ENCODE measurements at places on chromosomes 7 and 10.

- no peak for DNase-seq
Observed at GRCh38 chr10:72812415-72812752, 81.2 kb upstream of the OIT3 start.

DNA sequence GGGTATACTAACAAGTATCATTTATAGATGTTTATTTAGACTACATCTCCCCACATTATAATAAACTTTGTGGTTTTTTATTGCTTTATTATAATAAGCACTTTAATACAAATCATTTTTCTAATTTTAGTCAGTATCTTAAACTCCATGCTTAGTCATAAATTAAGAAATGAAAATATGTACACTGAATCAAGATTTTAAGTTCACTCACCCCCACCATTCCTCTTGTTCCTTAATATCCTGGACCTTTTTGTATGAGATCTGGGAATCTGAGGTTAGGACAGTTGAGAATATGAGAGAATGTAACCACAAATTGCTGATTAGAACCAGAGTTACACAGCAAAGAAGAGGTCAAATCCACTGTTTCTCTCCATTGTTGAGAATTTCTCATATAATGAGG is 93.6 kb upstream of the WNT16 start:
- DNase-seq, result no peak

- DNase-seq, result no peak
Observed at GRCh38 chr7:97751566-97751965, 19.7 kb downstream of the TAC1 start.

- no peak for DNase-seq
Observed at GRCh38 chr7:75652788-75653187, 86.0 kb downstream of the HIP1 start.

- no peak for DNase-seq
Observed at GRCh38 chr7:40546616-40547501, 412.1 kb downstream of the SUGCT start.

DNA sequence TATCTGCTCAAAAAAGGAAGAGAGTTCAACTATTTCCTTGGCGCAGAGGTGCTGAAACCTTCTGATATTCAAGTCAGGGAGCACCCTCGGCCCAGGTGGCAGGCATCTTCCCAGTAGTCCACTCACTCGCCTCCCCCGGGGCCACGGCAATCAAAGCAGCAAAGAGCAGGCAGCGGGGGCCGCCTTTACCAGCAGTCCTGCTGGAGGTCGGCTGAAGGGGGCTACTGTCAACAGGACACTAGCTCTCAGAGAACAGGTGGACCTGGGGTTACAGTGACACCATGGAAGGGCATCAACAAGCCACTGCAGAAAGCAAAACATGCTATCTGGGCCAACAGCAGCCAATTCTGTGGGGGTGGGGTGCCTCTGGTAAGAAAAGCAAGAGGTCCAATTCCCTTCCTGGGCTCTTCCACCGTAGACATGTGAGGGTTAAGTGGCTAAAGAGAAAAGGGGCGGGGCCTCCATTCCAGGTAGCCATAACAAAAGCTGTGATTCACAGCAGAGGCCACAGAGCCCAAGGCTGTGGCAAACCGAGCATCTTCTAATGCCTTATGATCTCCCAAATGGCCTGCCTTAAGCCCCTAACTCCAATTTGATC is 9.4 kb downstream of the FZD9 start:
- DNase-seq, result no peak

DNA sequence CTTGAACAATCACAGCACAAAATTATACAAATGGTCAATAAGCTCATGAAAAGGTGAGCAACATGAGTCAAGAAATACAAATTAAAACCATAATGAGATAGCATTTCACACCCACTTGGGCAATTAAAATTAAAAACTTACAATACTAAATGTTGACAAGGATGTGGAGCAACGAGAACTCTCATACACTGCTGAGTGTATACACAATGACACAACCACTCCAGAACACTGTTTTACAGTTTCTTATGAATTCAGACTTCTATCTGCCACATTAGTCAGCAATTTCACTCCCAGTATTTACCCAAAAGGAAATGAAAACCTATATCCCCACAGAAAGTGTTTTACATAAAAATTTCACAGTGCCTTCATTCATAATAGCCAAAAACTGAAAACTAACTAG is 31.1 kb downstream of the GDI2 start:
- DNase-seq, result no peak

DNA sequence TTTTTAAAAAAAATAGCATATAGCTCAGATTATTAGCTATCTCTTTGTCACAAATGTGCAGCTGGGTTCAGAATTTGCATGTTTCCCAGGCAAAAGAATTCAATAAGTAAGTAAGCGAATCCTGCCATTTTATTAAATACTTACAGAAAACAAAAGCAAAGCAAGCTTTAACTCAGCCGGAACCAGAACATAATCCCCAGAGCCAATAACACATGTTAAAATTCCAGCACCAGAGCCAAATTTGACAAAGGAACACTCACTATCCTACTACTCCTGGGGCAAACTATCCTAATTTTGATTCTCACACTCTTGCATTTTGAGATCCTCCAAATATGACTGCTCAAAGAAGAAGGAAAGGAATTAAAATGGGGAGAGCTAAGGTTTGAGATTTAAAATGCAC is 32.6 kb downstream of the LRRTM3 start:
- no peak for DNase-seq

- DNase-seq, result no peak
Observed at GRCh38 chr7:21414795-21415393, 13.0 kb upstream of the SP4 start.

DNA sequence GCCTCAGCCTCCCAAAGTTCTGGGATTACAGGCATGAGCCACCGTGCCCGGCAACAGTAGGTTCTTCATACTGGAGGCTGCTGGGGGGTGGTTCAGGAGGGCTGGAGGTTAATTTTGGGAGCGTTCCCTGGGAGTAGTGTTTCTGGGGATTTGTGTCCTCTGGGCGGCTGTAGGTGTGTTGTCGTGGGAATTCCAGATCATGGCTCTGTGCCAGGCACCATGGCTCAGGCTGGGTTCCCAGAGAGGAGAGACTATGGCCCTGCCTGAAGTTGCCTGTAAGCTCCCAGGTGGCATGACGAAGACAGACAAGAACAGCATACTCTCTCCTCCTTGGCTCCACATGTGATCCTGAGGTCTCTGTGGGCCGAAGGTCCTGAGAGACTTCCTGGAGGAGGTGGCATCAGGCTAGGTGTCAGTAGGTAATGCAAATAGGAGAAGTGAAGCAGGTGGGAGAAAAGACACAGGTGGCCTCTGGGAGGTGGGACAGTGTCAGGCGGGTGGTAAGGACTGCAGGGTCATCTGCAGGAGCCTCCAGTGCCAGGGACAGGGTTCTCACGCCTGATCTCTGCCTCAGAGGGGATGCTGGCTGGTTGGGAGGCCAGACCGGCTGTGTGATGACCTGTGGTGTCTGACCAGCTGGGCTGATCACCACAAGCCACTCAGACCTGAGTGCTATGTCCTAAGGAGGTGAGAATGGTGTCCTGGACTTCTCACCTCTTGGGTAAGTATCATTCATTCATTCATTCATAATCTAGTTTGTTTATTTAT is 18.7 kb downstream of the CLIP2 start:
- DNase-seq, result no peak

DNA sequence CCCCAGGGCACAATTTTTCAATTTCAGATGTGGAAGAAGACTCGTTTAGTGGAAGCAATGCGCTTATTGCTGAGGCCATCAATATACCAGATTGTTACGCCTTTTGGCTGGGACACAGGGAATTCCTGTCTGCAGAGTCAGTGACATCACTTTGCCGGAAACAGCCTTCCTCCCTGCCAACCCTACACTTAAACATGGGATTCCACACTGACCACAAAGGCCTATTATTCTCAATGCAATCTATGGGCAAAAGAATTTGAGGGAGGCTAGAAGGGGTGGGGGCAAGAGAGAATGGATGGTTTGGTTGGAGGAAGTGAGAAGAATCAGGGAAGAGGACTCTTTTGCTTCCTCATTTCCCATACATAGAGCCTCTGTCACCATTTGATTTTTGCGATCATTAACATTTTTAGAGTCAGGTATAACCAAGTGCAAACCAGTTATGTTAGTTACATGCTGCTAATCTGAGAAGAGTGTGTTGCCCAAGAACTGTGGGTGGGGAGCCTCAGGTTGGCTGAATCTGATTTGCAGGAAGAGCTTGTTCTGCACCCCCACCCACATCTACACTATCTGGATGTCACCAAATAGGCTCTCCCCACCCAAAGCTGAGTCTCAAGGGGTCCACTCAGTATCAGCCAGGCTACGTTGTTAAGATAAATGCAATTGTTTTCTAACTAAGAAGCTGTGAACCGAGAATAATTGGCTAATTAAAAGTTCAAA is 58.2 kb downstream of the ENTPD1 start:
- DNase-seq, result no peak

DNA sequence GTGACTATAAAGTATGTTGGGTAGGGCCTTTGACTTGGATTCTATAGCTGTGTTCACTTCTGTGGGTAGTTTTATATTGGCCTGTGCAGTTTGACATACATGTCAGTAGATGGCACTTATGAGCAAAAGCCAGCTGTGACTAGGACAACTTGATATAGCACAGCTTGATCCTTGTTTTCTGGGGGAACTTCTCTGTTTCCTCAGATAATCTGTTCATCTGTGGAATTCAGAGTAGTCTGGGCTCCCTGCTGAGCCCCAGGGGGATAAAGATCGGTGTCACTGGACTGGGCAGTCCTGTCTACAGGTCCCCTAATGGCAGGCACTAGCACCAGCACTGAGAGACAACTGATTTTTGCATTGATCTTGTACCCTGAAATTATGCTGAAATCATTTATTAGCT is 25.4 kb downstream of the CYP2C9 start:
- DNase-seq, result no peak

DNA sequence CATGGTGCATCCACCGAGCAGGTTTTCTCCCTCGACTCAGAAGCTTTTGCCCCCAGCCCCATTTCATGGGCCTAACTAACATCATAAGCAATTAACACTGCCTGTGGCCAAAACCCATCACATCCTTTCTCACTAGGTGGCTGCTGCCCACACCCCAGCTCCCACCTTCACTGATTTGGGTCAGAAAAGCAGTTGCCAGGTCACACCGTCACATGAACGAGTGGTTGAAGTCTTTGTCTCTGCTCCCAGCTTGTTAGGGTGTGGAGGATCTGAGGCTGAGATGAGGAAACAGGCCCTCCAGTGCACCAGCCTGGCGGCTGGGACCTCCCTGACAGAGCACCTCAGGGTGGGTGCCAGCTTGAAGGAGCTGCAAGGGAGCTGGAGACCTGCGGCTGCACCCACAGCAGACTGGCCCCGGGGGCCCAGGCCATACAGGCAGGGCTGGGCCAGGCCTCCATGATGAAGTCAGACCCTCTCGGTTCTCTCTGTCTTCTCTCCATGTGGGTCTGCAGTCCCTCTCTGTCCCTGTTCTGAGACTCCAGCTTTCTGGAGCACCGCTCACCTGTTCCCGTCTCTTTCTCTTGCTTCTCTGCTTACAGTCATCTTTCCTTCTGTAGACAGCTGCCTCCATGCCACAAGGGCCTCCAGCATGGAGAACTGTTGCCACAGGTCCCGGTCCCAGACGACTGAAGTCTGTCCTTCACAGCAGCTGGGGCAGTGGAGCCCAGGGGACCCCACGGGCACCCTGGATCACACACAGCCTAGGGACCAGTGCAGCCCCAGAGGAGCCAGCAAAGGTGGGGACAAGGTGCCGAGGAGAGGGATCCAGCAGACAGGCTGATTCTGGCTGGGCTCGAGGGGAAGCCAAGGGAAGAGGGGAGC is 13.8 kb upstream of the INPP5A start:
- no peak for DNase-seq

GRCh38 chr10:26567351-26567721 is 129.2 kb downstream of the APBB1IP start:
- no peak for DNase-seq

DNA sequence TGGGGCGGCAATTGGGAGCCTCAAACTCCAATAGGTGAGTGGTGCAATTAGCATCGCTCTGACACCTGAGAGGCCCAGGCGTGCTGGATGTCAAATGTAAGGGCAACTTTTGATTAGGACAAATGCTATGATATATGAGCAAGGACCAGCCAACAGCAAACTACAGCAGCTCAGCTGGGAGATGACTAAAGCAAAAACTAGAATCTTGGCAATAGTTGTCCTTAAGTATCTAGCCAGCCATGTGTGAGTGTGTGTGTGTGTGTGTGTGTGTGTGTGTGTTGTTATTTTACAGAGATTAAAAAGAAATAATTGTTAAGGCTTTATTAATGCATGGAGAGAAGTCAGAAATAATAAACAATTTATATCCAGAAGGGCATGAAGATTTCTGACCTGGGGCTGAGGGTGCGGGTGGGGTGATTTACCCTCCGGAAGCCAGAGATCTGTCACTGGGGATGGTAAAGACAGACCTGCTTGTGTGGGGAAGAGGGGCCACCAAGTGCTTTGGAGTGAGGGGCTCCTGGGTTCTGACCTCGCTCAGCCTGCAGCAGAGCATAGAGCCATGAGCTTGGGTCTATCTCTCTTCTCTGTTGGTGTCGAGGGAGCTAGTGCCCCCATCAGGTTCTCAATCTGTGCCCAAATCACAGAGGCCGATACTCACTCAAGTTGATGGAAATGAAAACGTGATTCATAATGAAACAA is 77.3 kb downstream of the EMX2 start:
- peak; percentile 21 for DNase-seq

DNA sequence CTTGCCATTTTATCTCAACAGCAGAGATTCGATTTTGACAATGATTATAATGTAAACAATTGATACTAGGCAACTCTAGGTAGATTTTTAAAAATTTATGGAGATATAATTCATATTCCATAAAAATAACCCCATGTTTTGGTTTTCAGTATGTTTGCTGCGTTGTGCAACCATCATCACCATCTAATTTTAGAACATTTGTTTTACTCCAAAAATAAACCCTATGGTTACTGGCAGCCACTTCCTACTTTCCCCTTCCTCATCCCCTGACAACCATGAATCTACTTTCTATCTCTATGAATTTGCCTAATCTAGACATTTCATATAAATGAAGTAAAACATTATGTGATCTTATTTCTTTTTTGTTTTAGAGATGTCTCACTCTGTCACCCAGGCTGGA is 401.9 kb downstream of the THSD7A start:
- no peak for DNase-seq

- no peak for DNase-seq
Observed at GRCh38 chr7:25117226-25118047, 7.6 kb downstream of the CYCS start.

DNA sequence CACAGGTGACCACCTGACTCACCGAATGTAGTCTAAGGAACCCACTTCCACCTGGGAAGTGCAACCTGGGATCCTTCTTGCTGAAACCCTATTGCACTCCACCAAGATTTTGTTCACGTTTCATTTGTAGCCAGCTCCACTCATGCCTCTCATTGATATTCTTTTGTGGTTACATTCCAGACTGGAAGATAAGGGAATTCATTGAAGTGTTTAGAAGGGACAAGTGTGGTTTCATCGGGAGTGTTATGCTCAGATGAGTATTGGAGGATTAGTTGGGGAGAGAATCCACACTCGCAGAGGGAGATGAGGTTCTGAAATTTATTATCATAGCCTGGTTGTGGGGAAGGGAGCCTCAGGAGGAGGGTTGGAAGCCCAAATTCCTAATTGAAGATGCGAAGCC is 320.4 kb downstream of the KCNMA1 start:
- DNase-seq, result no peak
